ENCODE measurements at places on chromosomes 1 and 21.

DNA sequence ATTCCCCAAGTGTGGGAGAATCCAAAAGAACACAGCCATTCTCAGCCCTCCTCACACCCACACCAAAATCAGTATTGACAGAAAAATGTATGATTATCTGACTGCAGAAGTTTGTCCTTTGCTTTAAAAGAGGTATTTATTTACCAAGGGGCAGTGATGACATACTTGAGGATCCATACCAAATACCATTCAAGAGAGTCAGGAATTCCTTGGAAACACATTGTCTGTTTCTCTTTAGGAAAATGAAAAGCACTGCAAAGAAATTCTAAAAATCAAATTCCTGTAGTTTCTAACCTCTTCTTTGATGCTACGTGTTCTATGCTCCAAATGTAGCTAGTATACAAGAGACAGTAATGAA is 509.6 kb upstream of the CXADR start:
- DNase-seq: no peak

DNA sequence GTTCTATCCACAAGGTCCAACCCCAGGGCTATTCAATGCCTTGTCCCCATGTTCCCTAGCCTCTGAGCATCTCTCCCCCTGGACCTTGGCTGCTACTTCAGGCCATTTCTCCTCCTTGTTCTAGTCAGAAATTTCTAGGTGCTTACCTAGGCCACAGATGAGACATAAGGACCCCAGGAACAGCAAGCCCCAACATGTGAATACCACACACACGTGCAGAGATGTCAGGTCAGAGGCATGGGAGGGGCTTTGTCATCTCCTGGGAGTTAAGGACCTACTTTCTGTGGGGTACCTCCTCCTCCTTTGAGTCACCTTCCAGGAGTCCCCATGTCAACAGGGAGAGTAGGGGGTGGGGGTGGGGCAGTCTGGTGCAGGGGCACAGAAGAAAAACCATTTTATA is 7.1 kb upstream of the RGS16 start:
- no peak for DNase-seq

DNA sequence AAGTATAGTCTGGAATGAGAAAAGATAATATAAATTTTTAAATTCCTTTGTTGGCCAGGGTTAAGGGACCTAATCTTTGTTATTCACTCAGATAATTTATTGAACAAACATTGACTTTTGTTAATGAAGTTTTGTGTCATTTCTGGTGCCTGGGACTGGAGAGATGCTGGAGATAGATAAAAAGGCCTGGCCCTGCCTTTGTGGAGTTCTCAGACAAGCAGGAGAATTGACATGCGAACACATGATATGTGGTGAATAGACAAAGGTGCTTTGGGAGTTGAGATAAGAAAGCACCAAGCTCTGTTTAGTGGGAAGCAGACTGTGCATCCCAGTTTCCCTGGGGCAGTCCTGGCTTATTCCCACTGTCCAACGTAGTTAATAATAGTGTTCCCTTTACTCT is 8.5 kb downstream of the C1orf21 start:
- no peak for DNase-seq

DNA sequence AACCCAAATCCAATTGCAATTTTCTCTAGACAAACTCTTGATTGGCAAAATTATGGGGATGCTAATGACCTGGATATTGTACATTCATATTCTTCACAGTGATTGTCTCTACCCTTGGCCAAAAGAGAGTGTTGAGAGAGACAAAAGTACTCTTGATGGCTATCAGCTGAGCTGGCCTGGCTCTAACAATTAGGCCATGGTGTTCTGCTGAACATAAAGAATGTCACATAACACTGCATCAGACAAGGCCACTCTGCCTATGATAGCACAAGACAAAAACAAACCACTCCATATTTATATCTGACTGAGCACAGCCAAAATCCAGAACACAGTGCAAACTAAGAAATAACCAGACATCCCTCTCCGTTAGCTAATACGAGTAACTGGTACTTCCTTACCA is 101.7 kb downstream of the ADAMTS1 start:
- peak; percentile 65 for DNase-seq

DNA sequence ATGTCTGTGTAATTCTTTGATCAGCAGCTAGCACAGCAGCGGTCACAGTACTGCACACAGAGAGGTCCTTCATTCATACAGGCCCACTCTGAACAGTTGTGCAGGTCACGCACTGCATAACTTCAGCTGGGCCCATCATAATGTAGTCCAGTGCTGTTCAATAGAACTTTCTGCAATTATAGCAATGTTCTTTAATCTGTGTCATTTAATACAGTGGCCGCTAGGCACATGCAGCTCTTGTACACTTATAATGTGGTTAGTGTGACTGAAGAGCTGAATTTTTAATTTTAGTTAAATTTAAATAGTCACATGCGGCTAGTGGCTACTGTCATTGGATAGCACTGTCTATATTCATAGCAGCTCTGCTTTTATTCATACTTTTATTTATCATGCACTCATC is 48.7 kb upstream of the NFASC start:
- peak; percentile 17 for DNase-seq

All from Ammon's horn (tissue), 1 donor.